Caki2 (cell line): ENCODE measurements at places on chromosomes 3 and 15. TPM values are rescaled to one million over a fixed set of nuclear protein-coding genes. Genes with fewer than 3 reads are reported as not detected.

DNA sequence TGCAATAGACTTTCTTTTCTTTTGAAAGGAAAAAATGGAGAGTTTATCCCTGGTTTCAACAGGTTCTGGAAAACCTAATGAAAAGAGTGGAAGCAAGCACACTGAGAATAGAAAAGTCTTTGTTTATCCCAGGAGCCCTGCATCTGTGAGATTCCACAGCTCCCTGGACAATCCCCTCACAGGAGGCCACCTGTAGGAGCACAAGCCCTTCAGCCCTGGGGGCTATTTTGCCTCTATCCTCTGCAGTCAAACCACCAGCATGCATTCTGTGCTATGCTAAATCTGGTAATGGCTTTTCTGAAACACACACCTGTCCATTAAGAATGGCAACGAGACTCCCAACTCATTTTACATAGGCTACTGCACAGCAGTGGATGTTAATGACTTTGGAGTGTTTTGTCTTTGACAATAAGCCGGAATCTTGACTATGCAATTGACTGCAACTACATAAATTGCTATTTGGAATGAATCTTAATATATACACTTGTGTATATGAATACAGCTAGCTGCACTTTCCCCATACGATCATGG lies 369.4 kb downstream of the NR2F2 start:
- no peak for DNase-seq

DNA sequence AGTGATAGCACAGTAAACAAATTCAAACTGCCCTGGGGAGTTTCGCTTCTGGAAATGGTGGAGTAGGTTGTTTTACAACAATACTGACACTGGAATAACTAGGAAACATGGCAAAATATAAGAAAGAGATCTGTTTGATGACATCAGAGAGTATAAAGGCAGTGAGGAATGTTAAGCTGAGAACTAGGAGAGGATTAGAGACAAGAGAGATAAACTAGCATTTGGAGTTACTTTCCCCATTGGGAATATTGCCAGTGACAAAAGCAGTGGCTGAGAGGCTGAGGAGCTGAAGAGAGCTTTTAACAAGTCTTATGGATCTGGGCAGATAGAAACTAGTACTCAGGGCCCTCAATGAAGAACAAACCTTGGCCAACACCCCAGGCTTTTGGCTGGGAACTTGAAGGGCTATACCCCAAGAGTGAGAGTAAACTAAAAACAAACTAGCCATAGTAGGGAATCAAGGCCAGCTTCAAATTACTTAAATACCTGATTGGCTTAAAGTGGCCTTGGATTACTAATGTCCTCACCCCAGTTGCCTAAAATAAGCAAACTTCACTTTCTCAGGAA lies 280.4 kb downstream of the KLF13 start:
- no peak for DNase-seq

DNA sequence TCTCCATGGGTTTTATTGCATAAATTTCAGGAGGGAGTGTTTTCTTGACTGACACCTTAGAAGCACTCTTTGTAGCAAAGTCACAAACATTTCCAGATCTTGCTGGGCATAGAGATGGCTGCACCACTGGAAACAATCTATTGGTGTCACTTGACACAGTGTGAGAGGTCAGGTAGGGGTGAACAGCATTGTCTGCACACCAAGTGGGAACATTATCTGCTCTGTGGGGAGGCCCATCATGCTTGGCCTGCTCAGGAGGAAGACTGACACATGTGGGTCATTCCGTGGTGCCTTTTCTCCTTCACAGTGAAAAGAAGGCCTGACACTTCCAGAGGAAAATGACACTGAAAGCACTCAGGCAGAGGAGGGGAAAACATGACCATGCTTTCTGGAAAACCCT lies 149.9 kb upstream of the GALNT15 start:
- DNase-seq, result no peak

- DNase-seq, result no peak
Measured at GRCh38 chr3:58989163-58989562, 60.7 kb downstream of the CFAP20DC start.

DNA sequence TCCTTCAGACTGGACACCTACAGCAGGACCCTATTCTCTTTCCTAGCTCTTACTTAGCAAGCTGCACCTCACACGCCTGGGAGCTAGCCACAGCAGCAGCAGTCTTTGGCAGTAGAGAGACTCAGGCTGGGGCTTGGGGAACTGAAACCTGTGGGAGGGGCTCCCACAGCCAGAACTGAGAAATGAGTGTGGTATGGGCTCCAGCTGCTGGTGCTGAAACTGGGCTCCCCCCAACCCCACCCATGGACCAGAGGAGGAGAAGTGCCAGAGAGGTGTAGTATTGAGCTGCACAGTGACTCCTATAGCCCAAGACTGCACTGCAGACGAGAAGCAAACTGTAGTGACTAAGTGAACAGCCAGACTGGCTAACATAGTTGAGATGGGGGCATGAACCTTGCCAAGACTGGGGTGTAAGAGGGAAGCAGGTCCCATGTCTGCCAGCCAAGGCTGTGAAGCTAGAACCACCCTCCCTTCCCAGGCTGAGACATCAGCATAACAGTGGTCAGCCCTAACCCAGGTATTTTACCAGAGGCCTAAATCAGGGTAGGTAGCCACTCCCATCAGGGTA lies 62.5 kb downstream of the MYO5A start:
- no peak for DNase-seq

- no peak for DNase-seq
Measured at GRCh38 chr3:171348121-171348520, 112.1 kb downstream of the TNIK start.

- no peak for DNase-seq
Measured at GRCh38 chr3:76203578-76203977, 418.2 kb upstream of the ZNF717 start.

DNA sequence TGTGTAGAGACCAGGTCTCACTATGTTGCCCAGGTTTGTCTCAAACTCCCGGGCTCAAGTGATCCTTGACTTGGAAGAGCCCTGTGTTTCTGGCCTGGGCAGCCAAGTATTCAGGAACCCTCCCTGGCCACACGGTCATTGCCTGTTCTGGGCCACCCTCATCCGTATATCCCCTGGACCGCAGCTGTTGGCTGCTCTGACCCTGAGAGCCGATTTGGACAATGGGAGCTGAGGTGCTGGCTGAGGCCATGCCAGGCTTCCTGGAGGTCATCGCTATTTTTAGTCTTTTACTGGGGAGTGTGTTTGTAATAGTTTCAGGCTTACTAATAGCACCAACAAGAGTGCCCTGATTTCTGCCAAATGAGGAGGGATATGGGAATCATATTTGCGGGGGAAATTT lies 60.7 kb downstream of the ADAMTS7 start:
- DNase-seq, result no peak

C2CD4A gene
- total RNA-seq, result 5.5 and 5.7 TPM in 2 replicates

MINAR1 gene
- 0.51 and 1.3 TPM in 2 replicates for total RNA-seq

CLDN16 gene
- total RNA-seq, result 15.8 and 17.8 TPM in 2 replicates
